A549 (cell line): ENCODE measurements at places on chromosomes 5 and 9.

GRCh38 chr9:37528652-37529471 is 43.1 kb downstream of the POLR1E start:
- no peak for DNase-seq

DNA sequence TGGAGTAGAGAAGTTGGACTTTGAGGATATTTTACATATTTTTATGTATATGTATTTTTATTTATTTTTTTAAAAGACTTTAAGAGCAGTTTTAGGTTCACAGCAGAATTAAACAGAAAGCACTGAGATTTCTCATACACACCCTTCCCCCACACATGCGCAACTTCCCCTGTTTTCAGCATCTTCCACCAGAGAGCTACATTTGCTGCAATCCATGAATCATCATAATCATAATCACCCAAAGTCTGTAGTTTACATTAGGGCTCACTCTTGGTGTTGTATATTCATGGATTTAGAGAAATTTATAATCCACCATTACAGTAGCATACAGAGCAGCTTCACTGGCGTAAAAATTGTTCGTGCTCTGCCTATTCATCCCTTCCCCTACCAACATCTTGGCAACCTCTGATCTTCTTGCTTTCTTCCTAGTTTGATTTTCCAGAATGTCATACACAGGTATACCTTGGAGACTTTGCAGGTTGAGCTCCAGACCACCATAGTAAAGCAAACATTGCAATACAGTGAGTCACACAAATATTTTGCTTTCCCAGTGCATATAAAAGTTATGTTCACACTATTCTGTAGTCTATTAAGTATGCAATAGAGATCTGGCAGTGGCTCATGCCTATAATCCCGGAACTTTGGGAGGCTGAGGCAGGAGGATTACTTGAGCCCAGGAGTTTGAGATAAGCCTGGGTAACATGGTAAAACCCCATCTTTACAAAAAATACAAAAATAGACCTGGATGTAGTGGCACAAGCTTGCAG is 9.6 kb upstream of the CCDC171 start:
- DNase-seq: no peak

DNA sequence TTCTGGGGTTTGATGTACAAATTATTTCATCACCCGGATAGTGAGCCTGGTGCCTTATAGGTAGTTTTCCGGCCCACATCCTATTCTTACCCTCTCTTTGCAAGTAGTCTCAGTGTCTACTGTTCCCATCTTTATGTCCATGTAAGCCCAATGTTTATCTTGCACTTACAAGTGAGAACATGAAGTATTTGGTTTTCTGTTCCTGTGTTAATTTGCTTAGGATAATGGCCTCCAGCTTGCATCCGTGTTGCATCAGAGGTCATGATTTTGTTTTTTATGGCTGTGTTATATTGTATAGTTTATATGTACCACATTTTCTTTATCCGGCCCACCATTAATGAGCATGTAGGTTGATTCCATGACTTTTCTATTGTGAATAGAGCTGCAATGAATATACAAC is 136.5 kb downstream of the PRR16 start:
- DNase-seq: no peak

DNA sequence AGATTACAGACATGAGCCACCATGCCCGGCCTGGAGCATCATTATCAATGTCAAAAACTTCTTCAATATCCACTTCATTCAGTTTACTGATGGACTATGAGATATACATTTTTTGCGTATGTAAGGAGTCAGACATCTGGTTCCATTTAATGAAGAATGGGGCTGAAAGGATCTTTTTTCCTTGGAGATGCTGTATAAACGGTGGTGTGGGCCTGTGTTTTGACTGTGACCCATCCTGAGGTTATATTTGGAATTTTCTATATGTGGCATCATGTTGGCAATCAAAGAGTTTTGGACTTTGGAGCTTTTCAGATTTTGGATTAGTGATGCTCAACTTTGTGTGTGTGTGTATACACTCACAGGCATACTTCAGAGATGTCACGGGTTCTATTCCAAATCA is 85.7 kb upstream of the FBXL17 start:
- no peak for DNase-seq

DNA sequence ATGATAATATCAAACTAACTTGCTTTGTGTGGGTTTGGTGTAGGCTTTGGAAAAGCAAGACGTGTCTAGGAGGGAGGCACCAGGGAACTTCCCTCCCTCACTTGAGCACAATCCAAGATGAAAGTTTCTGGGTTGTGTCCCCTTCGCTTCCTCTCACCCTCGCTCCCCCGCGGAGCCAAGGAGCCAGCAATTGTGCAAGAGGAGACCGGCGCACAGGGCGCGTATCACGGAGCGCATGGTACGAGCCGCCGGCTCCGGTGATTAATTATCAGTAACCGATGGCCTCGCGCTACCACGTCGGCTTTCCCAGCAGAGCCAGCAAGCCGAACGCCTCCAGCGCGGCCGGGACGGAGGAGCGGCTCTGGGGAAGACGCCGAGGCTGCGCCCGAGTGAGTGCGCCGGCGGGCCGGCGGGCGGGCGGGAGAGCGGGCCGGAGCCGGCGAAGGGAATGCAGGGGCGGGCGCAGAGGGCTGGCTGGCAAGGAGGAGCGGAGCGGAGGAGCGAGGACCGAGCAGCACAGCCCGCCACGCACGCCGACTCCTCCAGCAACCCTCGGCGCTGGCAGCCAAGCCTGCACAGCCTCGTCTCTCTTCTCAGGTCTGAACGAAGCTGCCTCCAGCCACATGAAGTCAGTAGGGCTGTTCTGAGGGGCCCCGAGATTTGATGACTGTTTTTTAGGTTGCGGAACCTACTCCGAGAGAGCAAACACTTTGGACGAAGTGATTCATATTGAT is 143.6 kb downstream of the BNC2 start:
- DNase-seq: peak; percentile 84

DNA sequence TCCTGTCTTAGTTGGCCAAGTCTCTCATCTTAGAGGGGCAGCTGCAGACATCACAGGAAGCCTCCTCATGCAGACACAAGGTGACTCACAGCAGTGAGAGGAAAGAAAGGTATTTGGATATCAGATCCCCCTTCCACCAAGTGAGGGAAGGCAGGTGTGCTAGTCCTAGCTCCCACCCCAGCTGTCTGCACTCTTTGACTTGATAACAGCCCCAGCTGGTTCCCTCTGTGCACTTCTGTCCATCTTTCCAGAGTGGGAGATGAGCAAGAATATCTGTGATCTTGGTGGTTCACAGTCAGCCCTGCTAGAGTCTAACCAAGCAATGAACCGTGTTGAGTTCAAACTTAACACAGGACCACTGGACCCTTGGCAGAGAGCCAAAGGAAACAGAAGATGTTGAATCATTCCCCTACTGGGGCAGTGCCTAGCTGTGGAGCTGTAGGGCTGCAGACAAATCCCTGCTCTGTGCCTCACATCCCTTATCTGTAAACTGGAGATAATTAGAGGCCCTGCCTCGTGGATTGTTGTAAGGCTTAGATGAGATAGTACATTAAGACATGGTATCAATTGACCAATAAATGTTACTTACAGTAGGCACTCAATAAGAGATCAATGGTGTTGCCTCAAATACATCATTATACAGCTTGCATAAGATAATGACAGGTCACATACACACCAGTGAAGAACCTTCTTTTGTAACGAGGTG is 39.1 kb downstream of the SH3RF2 start:
- DNase-seq: peak; percentile 80

- DNase-seq: no peak
Measured at GRCh38 chr5:176473335-176474006, 25.3 kb downstream of the FAF2 start.

- no peak for DNase-seq
Measured at GRCh38 chr9:132441404-132441803, 31.4 kb downstream of the CFAP77 start.

DNA sequence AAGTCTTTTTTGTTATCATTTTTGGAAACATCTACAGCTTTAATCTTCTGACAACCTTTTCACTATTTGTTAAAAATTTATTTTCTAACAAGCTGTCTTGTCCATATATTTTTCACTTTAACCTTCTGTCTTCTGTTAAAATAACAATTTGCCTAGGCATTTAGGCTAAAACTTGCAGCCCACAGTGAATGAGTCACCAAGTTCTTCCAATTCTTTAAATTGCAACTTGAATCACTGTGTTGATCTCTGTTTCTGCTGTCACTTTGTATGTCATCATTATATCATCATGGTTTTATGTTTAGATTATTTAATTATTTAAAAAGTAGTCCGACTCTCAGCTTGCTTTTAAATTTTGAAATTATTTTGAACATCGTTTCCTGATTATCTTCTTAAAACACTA is 473.8 kb upstream of the PTPRD start:
- no peak for DNase-seq

GRCh38 chr5:90690307-90690706 is 131.7 kb downstream of the ADGRV1 start:
- DNase-seq: no peak

- no peak for DNase-seq
Measured at GRCh38 chr5:95664204-95664786, 17.7 kb downstream of the RFESD start.

GRCh38 chr5:173394701-173395100 is 66.5 kb upstream of the STC2 start:
- no peak for DNase-seq

GRCh38 chr5:11164531-11165294 is 403.7 kb upstream of the DAP start:
- no peak for DNase-seq

DNA sequence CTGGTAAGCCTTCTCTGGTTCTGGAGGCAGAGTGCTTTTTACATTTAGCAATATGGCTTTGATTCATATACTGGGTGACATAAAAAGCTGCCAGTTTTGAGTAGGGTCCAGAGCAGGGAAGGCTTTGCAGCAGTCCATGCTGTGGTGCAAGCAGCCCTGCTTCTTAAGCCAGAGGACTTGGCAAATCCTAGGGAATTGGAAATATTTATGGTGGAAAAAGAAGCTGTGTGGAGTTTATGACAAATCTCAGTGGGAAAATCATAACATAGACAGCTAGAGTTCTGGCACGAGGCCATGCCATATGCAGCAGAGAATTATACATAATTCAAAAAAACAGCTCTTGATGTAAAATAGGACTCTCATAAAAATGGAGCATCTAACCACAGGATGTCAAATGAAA is 536.4 kb downstream of the RASEF start:
- DNase-seq: no peak

- no peak for DNase-seq
Measured at GRCh38 chr5:169933616-169934015, 46.7 kb downstream of the INSYN2B start.

DNA sequence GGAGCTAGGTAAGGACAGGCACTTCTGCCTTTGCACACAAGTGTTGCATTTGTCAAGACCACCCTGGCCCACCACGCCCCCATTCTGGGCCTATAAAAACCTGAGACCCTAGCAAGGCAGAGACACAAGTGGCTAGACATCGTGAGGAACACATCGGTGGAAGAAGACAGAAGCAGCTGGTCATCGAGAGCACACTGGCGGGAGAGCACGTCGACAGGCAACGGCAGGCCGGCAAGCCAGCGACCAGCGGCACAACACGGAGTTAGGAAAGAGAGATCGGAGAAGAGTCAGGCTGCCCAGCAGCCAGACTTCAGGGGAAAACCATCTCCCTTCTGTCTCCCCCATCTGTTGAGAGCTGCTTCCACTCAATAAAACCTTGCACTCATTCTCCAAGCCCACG is 76.1 kb downstream of the HRH2 start:
- DNase-seq: no peak

DNA sequence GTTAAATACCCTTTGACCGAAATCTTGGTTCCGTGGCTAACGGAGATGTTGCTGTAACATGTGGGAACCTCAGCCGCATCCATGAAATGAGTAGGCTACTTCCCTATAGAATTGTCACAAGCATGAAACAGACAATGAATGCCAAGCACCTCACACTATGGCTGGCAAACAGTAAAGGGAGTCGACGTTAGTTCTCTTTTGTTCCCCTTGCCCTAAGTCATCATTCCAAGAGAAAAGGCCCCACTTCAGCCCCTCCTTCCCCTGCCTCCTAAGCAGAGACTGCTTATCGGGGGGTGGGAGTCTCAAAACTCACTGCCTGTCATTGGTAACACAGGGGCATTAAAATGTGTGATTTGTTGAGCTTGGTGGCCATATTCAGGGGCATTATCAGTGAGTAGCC is 159.6 kb downstream of the MAPKAP1 start:
- DNase-seq: no peak

- no peak for DNase-seq
Measured at GRCh38 chr5:176856746-176857145, 42.4 kb downstream of the HK3 start.

DNA sequence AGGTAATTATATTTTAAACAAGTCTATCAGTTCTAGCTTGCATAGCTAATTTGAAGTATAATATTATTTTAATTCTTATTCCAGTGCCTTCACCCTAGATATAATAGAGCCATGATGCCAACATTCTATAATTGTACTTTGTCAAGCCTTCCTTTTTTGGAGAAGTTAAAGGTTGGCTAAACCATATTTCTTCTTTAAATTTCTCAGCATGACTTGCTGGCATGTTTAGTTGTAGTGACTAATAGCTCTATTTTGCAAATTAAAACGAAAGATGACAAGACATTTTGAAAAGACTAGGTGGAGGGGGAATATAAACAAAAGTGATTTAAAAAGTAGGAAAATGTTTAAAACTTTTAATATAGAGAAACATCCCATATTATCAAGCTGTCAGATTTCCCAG is 400.7 kb downstream of the PSAT1 start:
- DNase-seq: no peak

- no peak for DNase-seq
Measured at GRCh38 chr9:134240361-134240760, 76.0 kb upstream of the RNU6ATAC start.

GRCh38 chr5:92641031-92641962 is 939.7 kb downstream of the NR2F1-AS1 start:
- DNase-seq: peak; percentile 84

DNA sequence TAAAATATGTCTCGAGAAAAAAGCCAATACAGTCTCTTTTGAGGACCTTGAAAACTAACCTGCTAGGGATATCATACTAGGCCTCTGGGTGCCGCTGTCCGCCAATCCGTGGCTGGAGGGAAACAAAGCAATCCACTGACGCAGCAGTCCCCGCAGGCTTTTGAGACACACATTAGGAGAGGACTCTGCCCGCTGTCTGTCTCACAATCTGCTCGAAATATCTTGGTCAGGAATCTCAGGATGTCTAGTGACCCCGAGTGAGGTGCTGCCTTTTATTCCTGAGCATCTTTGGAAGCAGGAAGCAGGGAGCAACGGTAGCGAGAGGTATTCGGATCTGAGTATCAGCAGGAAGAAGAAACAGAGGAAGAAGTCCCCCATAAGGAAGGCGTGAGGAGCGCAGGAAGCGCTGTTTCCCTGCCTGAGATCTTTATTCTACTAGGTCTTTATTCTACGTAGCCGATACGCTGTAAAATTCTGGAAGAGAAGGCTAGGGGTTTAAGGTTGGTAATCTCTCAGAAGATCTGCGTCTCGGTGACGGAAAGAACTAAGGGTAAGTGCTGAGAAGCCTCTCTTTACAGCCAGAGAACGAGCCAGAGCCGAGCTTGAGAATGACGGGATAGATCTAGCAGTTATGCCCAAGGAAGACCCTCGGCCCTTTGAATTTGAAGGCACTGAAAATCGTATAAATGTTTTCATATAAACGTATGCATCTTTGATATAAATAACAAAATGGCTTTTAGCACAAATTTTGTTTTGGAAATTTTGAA is 4.0 kb upstream of the PCDHGA1 start:
- DNase-seq: no peak

GRCh38 chr9:25850803-25851202 is 172.6 kb upstream of the TUSC1 start:
- no peak for DNase-seq
